ENCODE measurements at places on chromosomes 2 and 18.
A peak's percentile ranks its signal among the peaks of the same experiment; 100 is the strongest.

- DNase-seq: no peak
Observed at GRCh38 chr2:164981217-164981990, 26.1 kb upstream of the SLC38A11 start.

DNA sequence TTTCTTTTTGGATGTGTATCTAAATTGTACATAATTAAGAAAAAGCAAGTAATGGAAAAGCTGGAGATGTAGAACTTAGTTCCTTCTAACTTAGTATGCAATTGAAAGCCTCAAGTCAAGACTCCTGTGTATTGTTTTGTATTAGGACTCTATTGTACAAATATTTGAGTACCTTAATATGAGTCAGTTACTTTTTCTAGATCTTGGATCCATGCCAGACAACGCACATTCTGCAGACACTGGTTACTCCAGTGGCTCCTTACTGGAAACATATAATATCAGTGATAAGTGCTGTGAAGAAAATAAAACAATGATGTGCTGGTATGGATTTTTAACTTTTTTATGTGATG lies 1.5 kb downstream of the SLC39A10 start:
- no peak for DNase-seq

GRCh38 chr2:106885971-106886915 lies at the start of gene ST6GAL2:
Gene ST6GAL2 (minus strand): TSS chr2:106886167. CDS start chr2:106843977, 42,190 bp downstream.
- DNase-seq: no peak

- no peak for DNase-seq
Observed at GRCh38 chr2:174300114-174300513, 34.6 kb upstream of the SP9 start.

- DNase-seq: no peak
Observed at GRCh38 chr18:23971097-23971440, 43.5 kb upstream of the TTC39C start.

DNA sequence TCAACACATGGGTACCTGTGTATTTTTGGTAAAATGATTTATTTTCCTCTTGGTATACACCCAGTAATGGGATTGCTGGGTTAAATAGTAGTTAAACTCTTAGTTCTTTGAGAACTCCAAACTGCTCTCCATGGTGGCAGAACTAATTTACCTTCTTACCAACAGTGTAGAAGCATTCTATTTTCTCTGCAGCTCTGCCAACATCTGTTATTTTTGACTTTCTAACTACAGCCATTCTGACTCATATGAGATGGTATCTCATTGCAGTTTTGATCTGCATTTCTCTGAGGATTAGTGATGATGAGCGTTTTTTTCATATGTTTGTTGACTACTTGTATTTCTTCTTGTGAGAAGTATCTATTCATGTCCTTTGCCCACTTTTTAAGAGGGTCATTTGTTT lies 180.6 kb downstream of the FSIP2 start:
- DNase-seq: no peak

- DNase-seq: no peak
Observed at GRCh38 chr2:200985799-200986198, 22.3 kb upstream of the ORC2 start.

DNA sequence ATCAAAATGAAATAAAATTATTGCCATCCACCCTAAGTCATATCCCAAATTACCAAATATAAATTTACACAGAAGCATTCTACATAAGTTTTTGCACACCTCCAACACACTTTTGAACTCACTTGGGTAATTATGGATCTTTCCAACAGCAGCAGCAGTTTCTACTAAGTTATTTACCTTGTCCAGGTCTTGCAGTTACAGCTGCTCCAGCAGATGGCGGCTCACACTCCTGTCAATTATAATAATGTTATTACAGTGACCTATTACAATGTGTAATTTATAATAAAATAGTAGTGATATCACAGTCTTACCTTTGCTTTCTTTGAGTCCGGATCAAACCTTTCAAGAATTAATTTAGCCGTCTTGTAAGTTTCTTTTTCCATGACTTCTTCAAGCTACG lies 37.9 kb downstream of the LNPK start:
- DNase-seq: no peak

- no peak for DNase-seq
Observed at GRCh38 chr2:235521844-235522243, 28.0 kb downstream of the AGAP1 start.

DNA sequence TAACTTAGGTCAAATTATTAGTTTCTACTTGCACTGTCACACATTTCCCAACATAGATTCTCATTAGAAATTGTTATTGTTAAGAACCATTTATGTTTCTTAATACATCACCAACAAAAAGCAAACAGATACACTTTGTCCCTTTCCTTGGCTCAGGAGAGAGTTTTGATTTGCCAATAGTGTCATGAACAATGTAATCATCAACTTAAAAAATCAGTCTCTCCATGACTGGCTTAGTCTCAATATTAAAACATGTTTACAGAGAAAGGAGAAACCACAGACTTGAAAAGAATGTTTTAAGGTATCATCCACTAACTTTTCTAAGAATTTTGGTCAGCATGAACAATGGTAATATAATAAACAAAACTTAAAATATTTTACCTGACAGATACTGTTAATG lies 416.5 kb upstream of the KCNH7 start:
- no peak for DNase-seq

- DNase-seq: no peak
Observed at GRCh38 chr2:9261231-9261883, 54.7 kb downstream of the ASAP2 start.

DNA sequence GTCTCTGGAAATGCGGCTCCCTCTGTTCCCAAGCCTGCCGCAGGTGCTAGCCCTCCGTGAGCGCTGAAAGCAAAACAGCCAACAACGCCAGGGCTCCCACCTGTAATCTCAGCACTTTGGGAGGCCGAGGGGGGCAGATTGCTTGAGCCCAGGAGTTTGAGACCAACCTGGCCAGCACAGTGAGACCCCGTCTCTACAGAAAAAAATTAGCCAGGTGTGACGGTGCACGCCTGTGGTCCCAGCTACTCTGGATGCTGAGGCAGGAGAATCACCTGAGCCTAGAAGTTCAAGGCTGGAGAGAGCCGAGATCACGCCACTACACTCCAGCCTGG lies 41.3 kb upstream of the PTMA start:
- DNase-seq: no peak

DNA sequence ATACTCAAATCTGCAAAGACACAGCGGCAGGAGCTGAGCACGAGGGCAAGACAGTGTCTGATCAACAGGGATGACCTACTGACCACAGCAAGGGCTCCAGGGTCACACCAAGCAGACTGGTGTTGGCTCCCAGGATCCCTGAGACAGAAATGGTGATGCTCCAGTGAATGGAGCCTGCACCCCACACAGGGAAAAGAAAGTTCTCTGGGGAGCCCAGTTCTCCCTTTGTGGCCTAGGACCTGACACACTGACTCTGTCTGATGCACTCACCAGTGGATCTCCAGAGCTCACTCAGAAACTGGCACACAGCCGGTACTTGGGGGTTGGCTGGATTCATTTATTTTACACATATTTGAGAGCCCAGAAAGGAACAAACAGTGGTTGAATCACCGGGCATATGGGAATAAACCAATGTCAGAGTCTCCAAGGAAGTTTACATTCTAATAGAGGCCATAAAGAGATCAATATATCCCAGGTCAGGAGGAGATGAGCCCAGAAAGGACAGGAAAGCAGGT lies 215.6 kb upstream of the ARL4C start:
- DNase-seq: no peak

- DNase-seq: no peak
Observed at GRCh38 chr2:71299507-71299906, 32.1 kb upstream of the ZNF638 start.

- peak; percentile 33 for DNase-seq
Observed at GRCh38 chr2:127081826-127082633, 24.9 kb downstream of the BIN1 start.

DNA sequence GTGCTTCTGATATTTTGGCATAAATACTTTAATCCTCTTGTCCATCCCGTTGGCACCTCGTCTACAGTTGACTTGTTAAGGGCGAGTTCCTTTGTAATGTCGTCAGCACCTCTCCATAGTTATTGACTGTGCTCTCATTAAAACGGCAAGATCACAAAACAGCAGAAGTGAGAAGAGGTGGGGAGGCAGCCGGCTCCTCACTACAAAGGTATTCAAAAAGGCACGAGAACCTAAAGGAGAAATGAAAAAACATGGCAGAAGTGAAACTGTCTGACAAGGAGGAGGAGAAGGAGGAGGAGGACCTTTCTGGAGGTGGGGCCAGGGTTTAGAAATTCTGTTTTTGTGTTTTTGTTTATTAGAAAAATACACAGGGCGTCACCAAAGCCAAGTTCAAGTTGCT lies 235.6 kb downstream of the BCL11A start:
- DNase-seq: no peak

DNA sequence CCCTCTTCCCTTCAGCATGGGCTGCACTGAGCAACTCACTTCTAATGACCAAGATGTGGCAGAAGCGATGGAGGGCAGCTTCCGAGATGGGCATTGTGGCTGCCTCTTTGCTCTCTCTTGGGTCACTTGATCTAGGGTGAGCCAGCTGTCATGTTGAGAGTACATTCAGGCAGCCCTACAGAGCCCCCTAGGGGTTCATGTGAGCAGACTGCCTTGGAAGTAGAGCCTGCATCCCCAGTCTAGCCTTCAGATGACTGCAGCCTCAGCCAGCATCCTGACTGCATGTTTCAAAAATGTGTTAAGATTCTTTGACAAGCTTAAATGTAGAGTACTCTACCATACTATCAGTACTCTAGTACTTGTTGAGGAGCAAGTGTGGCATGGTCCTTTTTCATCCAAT lies 143.9 kb downstream of the NCK2 start:
- DNase-seq: no peak

GRCh38 chr2:204973616-204974015 lies 428.3 kb downstream of the PARD3B start:
- no peak for DNase-seq

DNA sequence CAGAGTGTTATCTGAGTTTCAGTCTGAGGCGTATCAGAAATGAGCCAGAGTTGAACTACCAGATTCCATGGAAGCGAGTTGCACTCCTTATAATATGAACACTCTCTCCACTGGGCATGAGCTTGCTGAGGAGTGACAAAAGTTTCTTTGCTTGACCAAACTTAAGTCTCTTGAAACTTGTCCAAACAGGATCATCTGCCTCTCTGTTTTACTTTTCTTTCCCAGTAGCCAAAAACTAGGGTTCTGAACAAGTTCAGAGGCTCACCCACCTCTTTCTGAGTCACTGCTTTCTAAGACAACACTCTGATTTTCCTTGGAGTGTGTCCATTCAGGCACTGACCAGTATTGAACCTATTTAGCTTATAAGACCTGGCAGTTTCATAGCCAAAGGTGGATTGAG lies 233.2 kb upstream of the TCF4 start:
- no peak for DNase-seq

GRCh38 chr2:186917866-186918265 lies 68.9 kb upstream of the ZSWIM2 start:
- DNase-seq: no peak

DNA sequence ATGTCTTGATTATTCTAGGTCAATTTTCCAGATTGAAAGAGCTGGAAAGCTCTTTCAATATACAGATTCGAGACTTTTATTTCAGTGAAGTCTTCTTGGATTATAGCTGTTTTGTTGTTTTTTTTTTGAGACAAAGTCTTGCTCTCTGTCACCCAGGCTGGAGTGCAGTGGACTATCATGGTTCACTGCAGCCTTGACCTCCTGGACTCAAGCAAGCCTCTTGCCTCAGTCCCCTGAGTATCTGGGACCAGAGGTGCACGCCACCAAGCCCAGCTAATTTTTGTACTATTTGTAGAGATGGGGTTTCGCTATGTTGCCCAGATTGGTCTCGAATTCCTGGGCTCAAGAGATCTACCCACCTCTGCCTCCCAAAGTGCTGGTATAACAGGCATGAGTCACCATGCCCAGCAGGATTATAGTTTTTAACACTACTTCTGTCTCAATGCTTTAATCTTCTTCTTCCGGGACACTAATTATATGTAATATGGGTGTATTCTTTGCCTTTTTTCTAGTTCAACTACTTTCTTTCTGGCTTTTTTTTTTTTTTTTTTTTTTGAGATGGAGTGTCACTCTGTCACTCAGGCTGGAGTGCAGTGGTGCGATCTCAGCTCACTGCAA lies 62.3 kb downstream of the USP37 start:
- no peak for DNase-seq

GRCh38 chr2:88692187-88692586 lies 714 bp downstream of the RPIA start:
- DNase-seq: peak; percentile 19

DNA sequence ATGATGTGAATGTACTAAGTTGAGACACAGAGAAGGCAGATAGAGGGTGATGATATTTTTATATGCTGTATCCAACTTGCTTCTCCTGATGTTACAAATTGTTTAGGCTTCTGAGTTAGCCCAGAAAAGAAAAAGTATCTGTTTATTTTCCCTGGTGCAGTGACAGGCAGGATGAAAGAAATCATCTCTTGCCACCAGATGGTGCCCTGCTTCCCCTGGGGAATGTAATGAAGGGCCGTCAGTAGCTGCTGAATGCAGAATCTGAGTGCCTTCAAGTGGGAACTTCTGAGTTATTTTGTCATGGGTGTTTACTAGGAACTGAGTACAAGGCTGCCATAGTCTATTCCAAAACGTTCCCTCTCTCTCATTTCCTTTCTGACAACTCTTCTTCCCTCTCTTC lies 525.6 kb downstream of the MBD2 start:
- DNase-seq: no peak

- no peak for DNase-seq
Observed at GRCh38 chr2:133434959-133435668, 133.1 kb downstream of the NCKAP5 start.

- peak; percentile 14 for DNase-seq
Observed at GRCh38 chr18:8988260-8988871, 114.1 kb upstream of the NDUFV2 start.

DNA sequence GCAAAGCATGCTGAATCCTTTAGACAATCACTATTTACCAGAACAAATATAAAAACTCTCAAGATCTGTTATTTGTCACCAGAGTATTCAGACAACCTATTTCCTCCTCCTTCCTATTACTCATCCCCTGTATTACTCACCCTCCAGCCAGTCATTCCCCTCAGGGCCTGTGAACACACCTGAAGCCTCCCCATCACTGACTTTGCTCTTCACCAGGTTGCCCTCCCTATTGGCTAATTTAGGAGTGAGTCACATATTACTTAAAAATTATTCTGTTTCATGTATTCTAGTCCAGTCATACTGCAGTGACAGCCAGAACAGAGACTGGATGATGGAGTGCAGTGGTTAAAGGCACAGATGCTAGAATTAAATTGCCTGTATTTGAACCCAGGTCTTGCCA lies 3.7 kb upstream of the ATG16L1 start:
- peak; percentile 13 for DNase-seq
